ENCODE measurements at places on chromosomes 1 and 21.
A peak's percentile ranks its signal among the peaks of the same experiment; 100 is the strongest.

- no peak for DNase-seq
Observed at GRCh38 chr1:198638441-198638840, 399 bp upstream of the PTPRC start.

GRCh38 chr1:14282707-14283106 lies 315.8 kb upstream of the KAZN start:
- DNase-seq = no peak

DNA sequence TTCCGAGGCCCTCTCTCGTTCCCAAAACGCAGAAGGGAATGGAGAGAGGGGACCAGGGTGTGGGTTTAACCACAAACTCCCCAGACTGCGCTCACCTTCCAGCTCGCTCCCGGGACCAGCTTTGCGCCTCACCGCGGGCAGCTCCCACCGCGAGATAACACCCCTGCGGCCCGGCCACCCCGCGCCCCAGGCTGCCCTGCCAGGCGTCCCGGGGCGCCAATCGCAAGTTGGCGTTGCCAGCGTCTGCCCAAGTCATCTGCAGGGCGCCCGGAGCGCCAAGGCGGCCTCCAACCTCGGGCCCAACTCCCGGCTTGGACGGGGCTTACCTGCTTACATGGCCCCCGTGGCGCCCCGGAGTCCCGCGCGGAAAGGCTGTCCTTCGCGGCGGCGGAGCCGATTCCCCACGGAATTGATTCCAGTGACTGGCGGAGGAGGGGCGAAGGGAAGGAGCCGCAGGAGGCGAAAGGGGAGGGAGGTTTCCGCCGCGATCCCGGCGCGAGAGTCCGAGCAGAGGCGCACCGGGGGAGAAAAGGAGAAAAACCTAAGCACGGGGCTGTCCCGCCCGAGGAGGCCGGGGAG lies 456 bp downstream of the PTPN14 start:
- no peak for DNase-seq

DNA sequence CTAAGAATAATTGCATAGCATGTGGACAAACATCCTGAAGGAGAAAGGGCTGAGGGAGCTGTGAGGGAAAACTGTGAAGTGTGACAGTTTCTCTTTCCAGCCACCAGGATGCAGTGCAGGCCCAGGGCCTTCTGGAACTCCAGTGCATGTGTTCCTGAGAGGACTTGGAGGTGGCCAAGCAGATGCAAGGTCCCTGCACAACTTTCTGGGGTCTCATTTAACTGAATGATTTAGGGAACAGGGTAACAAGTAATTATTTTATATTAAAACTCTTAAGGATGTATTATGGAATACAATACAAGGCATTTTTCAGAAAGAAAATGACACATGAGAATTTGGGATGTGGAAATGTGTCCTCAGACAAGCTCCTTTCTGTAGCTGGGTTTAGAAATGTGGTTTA lies 61.2 kb upstream of the MCOLN3 start:
- DNase-seq = peak; percentile 2

- no peak for DNase-seq
Observed at GRCh38 chr21:30102871-30103270, 63.7 kb downstream of the CLDN17 start.

- DNase-seq = no peak
Observed at GRCh38 chr1:243375596-243375995, 119.8 kb downstream of the SDCCAG8 start.

All from stimulated activated CD4-positive, alpha-beta T cell treated with anti-CD3 and anti-CD28 coated beads, Interleukin-12 subunit alpha, Interleukin-12 subunit beta, amount 100 ng/mL, for 48 hours (primary cell).